ENCODE measurements at places on chromosomes 7 and 10. TPM values are rescaled to one million over a fixed set of nuclear protein-coding genes. Genes with fewer than 3 reads are reported as not detected.

The VGF gene
- 12.8 TPM for total RNA-seq

The LRRC27 gene
- total RNA-seq = 5.5 TPM

The PSAP gene
- total RNA-seq = 880 TPM

The MMD2 gene
- not detected for total RNA-seq

The LRRC17 gene
- total RNA-seq = not detected

The ERVW-1 gene
- not detected for total RNA-seq

The C10orf67 gene
- 0.17 TPM for total RNA-seq

The HGF gene
- not detected for total RNA-seq

The NAT16 gene
- 0.06 TPM for total RNA-seq

The TAF3 gene
- total RNA-seq = 7.9 TPM

The PHYHIPL gene
- 0.39 TPM for total RNA-seq

The ACSM6 gene
- not detected for total RNA-seq

The PCLO gene
- 0.88 TPM for total RNA-seq

The EPHA1 gene
- 0.29 TPM for total RNA-seq

The OR13A1 gene
- not detected for total RNA-seq

The CUBN gene
- total RNA-seq = not detected

The TECTB gene
- total RNA-seq = not detected

The BCAP29 gene
- 40.7 TPM for total RNA-seq

The CCDC136 gene
- total RNA-seq = 2.2 TPM

The MRPL32 gene
- total RNA-seq = 79.6 TPM

The GIMAP8 gene
- total RNA-seq = not detected

The EBLN1 gene
- not detected for total RNA-seq

The TAS2R3 gene
- not detected for total RNA-seq

The MIOS gene
- total RNA-seq = 19.2 TPM

All from A549 treated with GW870086 at 1 μM for 4 hours (cell line).